ENCODE measurements at places on chromosomes 2 and 18.

DNA sequence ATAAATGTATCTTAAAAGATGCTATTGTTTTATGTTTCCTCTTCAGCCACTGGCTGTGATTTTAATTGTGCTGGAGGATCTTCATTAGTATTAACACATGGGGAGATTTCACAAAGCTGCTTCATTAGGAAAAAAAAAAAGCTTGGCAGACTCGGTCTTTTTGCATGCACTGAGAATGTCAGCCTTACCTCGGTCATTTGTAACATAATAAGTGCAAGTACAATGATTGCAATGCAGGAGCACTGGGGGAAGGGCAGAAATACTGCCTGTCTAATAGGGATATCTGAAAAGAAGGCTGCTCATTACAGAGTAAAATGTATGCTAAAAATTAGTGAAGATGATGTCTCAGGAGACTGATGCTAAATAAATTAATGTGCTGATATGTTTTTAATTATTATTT, 1.3 kb upstream of the BAZ2B start:
- peak; percentile 39 for DNase-seq

DNA sequence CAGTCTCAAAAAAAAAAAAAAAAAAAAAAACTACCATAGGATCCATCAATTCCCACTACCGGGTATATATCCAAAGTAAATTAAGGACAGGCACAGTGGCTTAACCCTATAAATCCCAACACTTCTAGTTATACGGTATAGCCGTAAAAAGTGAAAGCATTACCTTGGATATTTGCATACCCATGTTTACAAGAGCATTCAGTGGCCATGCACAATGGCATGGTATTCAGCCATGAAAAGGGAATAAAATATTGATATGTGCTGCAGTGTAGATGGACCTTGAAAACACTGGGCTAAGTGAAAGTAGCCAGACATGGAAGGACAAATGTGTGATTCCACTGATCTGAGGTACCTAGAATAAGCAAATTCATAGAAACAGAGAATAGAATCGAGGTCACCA, 111.8 kb upstream of the CAB39 start:
- DNase-seq: no peak

- no peak for DNase-seq
Observed at GRCh38 chr2:118848381-118849225, 1.2 kb upstream of the EN1 start.

DNA sequence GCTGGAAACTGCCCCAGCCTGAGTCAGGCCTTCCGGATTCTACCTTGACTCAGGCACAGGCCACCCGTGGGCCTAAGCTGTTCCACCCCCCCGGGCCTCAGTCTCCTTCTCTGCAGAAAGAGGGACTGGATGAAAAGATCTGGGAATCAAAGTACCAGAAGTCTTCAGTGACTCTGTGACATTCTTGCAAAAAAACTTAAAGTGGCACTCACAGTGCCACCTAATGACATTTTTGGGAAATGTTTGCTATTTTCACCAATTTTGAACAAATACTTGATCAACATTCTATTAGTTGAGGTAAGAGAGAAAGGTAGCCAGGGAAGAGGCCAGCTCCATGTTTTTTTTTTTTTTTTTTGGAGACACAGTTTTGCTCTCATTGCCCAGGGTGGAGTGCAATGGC, 48.3 kb upstream of the ACAA2 start:
- DNase-seq: no peak

DNA sequence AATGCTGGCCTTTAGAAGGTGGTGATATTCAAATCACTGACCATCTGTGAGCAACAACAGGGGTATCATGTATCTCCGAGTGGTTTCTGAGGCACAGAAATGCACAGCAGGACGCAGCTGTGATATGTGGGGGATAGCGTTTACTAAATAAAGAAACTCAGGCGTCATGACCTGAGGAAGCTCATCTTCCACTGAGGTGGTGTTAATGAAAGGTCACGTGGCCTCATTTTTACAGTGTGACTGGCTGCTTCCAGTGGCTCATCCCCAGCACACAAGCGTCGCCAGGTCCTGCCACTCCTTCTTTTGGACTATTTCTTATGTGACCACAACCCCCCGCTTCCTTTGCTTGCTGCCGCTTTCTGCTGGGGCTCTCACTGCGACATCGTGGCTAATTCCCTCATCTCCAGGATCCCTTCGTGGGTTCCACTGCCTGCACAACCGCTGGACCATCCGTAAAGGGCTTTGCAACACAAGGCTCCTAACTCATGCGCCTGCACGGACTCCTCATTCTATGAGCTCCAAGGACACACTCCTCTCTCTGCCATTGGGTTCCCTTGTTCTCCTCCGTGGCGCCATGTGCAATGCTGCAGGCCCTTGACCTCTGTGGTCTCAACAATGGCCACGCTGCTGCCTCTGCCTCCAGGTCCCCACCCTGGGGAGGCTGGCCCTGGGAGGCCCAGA, 109.3 kb downstream of the MBP start:
- DNase-seq: no peak

- DNase-seq: no peak
Observed at GRCh38 chr2:104004821-104005220, 849.1 kb upstream of the POU3F3 start.

- no peak for DNase-seq
Observed at GRCh38 chr2:177528351-177528933, 135.9 kb downstream of the AGPS start.

DNA sequence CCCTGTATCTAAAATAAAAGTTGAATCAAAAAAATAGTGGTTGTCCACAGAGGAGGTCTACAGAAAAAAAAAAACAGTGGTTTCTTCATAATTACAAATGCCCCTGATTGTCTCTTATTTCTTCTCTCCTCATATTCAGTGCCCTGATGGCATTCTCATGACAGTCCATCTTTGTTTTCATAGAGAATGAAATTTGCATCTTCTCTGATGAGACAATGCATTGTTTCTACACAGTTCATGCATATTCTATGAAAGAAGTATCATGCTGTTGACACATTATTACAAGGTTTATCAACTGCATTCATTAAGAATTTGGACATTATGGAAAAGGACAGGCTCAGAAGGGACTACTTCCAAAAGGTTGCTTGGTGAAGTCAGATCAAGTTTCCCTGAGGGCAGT, 59.5 kb downstream of the LHCGR start:
- DNase-seq: no peak

DNA sequence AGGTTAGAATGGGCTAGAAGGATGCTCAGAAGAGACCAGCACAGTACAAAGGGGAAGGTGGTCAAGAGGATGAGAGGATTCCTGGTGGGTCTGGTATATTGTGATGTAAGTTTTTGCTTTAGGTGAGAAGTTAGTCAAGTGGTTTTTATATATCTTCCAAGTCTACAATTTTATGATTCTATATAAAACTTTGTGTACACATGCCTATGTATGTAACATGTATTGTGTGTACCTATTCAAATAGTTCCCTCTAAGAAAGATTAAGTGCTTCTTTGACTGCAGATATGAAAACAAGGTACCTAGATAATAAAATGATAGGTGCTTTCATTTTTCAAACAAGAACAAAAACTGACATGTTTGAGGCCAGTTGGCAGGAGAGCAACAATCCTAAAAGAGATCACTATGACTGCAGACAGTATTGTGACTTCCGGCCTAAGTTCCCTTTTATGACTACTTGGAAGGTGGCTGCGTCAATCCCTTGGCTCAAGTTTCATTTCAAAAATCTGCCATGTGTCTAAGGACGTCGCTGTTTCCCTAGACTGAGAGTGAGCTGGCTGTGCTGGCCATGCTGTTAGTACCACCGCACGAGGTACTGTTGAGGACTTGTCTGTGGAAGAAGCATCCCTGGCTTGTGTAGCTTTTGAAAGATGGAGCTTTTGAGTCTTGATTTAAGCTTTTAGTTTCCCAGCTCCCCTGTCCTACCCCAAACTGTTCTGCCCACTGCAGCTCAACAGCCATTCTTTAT, 123.1 kb downstream of the PRPF40A start:
- DNase-seq: no peak

GRCh38 chr18:66867653-66868052, 263.8 kb upstream of the CDH19 start:
- no peak for DNase-seq

Measured in fibroblast of the aortic adventitia (primary cell).